ENCODE measurements at places on chromosomes 12 and 14.

GRCh38 chr14:47189911-47190484 is 485.4 kb downstream of the MDGA2 start:
- no peak overlapping the region for H3K4me3 ChIP-seq
- H3K36me3 ChIP-seq, result no peaks in the 10 kb centered on the region
- no peak overlapping the region for H3K27ac ChIP-seq
- H3K27me3 ChIP-seq, result no peaks in the 10 kb centered on the region
- no peak for DNase-seq
- H3K4me1 ChIP-seq, result no peaks in the 10 kb centered on the region

GRCh38 chr12:22860926-22861325 is 236.0 kb downstream of the ETNK1 start:
- H3K4me3 ChIP-seq, result no peak overlapping the region
- no peaks in the 10 kb centered on the region for H3K4me1 ChIP-seq
- DNase-seq, result no peak
- H3K27me3 ChIP-seq, result no peaks in the 10 kb centered on the region
- H3K36me3 ChIP-seq, result no peaks in the 10 kb centered on the region
- H3K27ac ChIP-seq, result no peak overlapping the region

DNA sequence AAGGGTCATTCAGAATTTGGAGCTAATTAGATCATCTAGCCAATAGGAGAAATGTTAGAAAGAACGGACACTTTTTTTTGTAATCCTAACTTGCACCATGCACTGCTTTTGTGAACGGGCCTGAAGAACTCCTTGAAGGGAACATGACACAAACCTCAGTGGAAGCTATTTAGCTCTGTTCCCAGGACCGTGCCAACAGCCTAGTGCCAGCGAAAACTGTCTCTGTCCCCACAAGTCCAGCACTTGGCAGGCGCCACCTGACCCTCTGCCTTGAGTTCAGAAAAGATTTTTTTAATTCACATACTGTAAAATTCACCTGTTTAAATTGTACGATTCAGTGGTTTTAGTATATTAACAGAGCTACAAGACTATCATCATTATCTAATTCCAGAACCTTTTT is 31.3 kb upstream of the KCNA5 start:
- no peaks in the 10 kb centered on the region for H3K27me3 ChIP-seq
- H3K4me1 ChIP-seq, result no peaks in the 10 kb centered on the region
- H3K27ac ChIP-seq, result no peak overlapping the region

GRCh38 chr14:52175982-52176502 is 91.5 kb upstream of the PTGDR start:
- H3K36me3 ChIP-seq, result no peaks in the 10 kb centered on the region
- H3K4me3 ChIP-seq, result no peak overlapping the region
- DNase-seq, result no peak
- no peak overlapping the region for H3K27ac ChIP-seq

DNA sequence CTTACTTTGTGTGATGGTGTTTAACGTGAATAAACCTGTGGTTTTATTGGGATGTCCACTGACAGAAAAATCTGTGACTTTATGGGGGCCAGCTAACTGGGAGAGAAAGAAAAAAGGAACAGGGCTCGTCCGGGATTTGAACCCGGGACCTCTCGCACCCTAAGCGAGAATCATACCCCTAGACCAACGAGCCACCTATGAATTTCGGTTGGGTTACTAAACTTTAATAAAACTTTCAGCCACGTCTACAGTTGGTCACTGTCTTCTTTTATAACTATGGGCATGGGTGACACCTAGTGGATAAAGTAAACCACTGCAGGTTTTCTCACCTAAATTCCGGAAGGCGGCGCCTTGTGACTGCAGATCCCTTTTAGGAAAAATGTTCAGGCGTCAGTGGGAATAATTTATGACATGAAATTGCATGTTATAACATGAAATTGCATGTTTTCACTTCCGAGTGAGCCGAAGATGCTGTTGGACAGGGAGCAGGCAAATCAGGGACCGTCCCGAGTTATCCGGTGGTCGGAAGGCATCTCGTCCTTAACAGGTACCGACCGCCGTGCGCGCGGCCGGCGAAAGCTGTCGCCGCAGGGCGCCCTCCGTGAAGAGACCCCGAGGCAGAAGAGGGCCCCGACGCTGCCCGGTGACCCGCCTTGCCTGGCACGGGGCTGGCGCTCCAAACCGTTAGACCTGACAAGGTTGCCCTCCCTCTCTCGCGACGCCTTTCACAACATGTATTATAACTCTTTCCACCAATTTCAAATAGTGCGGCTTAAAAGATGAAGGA is 18.2 kb upstream of the RNASE12 start:
- H3K27ac ChIP-seq, result peak overlapping the region; percentile 78
- no peaks in the 10 kb centered on the region for H3K27me3 ChIP-seq
- peak overlapping the region; percentile 82 for H3K4me3 ChIP-seq
- DNase-seq, result no peak

GRCh38 chr12:116171549-116171948 is 105.9 kb downstream of the MED13L start:
- H3K36me3 ChIP-seq, result no peaks in the 10 kb centered on the region
- no peak for DNase-seq
- peaks cover 49% of the 10 kb centered on the region for H3K4me1 ChIP-seq
- H3K27ac ChIP-seq, result no peak overlapping the region
- no peak overlapping the region for H3K4me3 ChIP-seq

DNA sequence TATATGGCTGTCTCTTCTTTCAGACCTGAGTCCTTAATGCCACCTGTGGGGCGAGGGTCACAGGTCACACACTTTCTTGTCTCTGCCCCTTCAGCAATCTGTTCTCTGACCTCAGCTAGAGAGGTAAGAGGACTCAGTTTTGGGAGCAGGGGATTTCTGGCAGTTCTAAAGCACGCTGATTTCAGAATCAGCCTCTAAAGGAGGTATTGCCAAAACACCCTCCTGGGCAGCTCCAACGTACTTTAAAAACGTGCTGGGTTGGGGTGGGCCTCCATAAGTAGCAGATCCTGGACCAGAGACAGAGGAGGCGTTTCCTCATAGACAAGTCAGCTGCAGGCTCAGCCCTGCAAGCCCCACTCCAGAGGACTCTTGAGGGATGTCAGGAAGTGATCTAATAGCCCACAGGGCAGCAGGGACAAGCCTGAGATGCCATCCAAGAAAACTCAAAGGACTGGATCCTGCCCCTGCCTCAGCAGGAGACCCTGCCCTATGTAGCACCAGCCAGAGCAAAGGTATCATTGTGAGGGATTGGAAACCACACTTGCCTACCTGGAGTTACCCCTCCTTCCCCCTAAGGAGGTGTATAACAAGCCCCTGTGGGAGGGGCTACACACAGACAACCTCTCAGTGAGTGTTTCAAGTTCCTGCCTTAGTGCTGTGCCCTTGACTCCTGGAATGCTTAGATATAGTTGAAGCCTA is 8.5 kb downstream of the CTDSP2 start:
- H3K4me1 ChIP-seq, result peaks cover 100% of the 10 kb centered on the region
- H3K27ac ChIP-seq, result peak overlapping the region; percentile 34
- no peak for DNase-seq
- H3K36me3 ChIP-seq, result no peaks in the 10 kb centered on the region

- no peak overlapping the region for H3K27ac ChIP-seq
- H3K4me1 ChIP-seq, result no peaks in the 10 kb centered on the region
- no peaks in the 10 kb centered on the region for H3K36me3 ChIP-seq
- no peak for DNase-seq
- H3K27me3 ChIP-seq, result no peaks in the 10 kb centered on the region
- H3K4me3 ChIP-seq, result no peak overlapping the region
Measured at GRCh38 chr14:51527073-51527472, 124.6 kb upstream of the FRMD6 start.

DNA sequence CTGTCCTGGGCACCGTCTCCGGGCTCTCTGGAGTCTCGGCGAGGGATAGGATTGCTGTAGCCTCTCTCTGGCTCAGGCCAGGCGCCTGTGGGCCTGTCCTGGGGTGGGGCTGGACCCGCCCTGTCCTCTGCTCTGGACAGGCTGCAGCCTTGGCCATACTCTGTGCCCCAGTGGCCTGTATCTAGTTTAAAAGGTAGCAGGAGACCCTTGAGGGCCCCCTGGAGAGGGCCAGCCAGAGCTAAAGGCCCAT is 1.8 kb downstream of the KIF26A start:
- H3K27me3 ChIP-seq, result no peaks in the 10 kb centered on the region
- no peak for DNase-seq
- peaks cover 46% of the 10 kb centered on the region for H3K4me1 ChIP-seq
- no peaks in the 10 kb centered on the region for H3K36me3 ChIP-seq

DNA sequence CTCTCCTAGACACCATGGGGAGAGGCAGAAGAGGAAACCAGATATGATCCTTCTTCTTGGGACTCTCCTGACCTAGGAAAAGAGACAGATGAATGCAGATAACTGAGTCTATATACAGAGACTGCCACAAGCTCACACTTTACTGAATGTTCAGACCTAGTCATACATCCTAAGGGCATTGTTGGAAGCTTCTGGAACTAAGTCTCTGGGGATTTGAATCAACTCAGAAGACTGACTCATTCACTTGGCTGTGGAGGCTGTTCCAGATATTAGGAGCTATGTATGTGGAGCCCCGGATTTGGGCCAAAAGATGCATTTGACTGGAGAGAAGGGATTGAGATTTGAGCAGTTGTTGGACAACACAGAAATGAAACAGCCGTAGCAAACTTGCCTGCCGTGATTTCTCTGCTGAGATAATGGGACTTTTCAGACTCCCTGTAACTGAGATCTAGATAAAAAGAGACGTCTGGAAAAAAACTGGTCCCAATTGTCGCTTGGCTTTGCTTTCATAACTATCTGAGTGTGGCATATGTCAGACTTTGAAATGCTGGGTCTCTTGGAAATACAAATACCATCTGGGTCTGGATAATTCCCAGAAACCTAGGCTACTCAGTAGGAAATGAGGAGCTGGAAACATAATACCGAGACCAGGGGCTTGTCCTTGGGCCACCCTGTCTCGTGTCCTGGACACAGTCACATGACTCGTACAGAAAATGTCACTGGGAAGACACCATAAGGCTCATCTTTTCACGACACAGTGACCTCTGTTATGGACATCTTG is 396.8 kb downstream of the NUAK1 start:
- no peaks in the 10 kb centered on the region for H3K27me3 ChIP-seq
- DNase-seq, result no peak
- peaks cover 34% of the 10 kb centered on the region for H3K4me1 ChIP-seq
- H3K4me3 ChIP-seq, result no peak overlapping the region

DNA sequence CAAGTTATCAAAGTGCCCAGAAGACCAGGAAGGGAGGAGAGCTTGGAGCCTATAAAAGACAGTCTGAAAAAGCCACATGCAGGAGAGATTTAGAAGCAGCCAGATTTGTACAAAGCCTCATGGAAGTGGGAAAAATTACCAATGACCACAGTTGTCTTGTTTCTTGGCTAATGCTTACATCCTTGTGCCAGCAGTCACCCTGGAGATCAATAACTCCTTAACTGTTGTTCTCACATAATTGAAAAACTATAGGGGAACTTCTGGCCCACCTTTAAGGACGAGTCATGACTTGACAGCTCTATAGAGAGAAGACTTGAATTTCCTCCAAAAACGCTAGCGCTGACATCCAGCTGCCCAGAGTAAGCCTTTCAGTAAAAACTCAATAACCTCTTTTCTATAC is 313.1 kb downstream of the GALC start:
- no peaks in the 10 kb centered on the region for H3K27me3 ChIP-seq
- H3K27ac ChIP-seq, result no peak overlapping the region
- no peak overlapping the region for H3K4me3 ChIP-seq
- H3K4me1 ChIP-seq, result no peaks in the 10 kb centered on the region

DNA sequence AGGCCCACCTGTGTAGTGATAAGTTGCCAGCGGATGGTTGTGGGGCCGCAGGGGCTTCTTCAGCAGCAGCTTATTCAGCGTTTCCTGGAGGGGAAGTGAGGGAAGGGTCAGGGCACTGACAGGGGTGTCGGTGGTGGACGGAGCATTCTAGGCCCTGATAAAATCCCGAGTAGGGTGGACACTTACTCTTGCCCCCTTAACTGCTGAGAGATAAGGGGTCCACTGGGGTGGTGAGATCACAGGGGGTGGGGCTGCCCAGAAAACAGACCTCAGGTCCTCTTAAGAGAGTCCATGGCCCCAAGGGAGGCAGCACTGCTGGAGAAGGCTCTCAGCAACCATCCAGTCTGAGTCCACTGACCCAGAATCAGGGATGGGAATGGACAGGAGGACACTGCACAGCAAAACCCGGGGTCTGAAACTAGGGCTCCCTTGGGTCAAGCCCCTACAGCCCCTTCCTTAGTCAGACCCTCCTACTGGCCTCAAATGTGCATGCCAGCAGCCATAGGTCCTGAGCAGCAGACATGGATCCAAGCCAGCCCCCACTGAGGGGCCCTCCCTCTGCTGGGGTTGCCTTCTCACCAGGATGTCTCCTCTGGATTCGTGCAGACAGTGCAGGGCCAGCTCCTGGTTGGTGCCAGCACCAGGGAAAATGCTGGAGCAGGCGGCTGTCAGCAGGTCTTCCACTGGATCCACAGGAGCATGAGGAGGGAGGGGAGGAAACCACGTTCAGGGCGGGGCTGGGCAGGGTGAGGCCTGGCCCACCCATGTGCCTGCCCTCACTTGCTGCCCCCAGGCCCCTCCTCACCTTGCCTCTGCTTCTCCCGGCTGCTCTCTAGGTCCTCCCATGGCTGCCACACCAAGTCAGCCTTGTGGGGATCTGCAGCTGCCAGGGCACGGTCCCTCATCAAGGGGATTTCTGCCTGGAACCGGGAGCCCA is 12.1 kb upstream of the PNMA1 start:
- peaks cover 62% of the 10 kb centered on the region for H3K4me1 ChIP-seq
- H3K27me3 ChIP-seq, result no peaks in the 10 kb centered on the region
- H3K4me3 ChIP-seq, result no peak overlapping the region

DNA sequence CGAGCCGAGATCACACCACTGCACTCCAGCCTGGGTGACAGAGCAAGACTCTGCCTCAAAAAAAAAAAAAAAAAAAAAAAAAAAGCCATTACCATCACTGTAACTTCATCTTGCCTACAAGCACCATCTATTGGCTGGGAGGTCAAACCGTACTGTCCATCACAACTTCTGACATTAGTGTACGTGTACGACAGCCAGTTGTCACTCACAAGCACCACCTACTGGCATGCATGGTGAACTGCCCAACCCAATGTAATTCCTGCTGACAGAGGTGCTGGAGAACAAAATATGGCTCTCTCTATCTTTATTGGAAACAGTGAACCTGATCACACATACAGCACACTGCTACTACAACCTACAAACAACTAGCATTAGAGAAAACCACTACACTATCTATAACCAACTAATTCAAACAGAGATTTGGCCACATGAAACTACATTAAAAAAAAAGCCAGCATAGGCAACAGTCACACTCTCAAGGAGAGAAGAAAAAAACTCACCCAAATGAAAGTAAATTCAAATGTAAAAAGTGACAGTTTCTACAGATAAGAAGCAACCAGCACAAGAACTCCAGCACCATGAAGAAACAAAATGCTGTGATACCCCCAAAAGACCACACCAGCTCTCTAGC is 82.3 kb downstream of the PUS7L start:
- no peaks in the 10 kb centered on the region for H3K27me3 ChIP-seq
- H3K4me1 ChIP-seq, result no peaks in the 10 kb centered on the region
- H3K36me3 ChIP-seq, result no peaks in the 10 kb centered on the region
- no peak overlapping the region for H3K4me3 ChIP-seq

- H3K27ac ChIP-seq, result no peak overlapping the region
- H3K36me3 ChIP-seq, result no peaks in the 10 kb centered on the region
- DNase-seq, result no peak
- no peaks in the 10 kb centered on the region for H3K4me1 ChIP-seq
- H3K4me3 ChIP-seq, result no peak overlapping the region
- H3K27me3 ChIP-seq, result no peaks in the 10 kb centered on the region
Measured at GRCh38 chr14:73365727-73366126, 92.6 kb downstream of the NUMB start.

GRCh38 chr12:122226366-122227125 is 694 bp upstream of the DIABLO start:
- peak overlapping the region; percentile 32 for H3K27ac ChIP-seq
- H3K27me3 ChIP-seq, result no peaks in the 10 kb centered on the region
- H3K36me3 ChIP-seq, result no peaks in the 10 kb centered on the region

- H3K27ac ChIP-seq, result no peak overlapping the region
- no peaks in the 10 kb centered on the region for H3K36me3 ChIP-seq
- H3K4me1 ChIP-seq, result no peaks in the 10 kb centered on the region
- H3K27me3 ChIP-seq, result no peaks in the 10 kb centered on the region
- DNase-seq, result no peak
Measured at GRCh38 chr12:6040815-6041214, 83.7 kb downstream of the VWF start.
